CD4-positive, alpha-beta T cell treated with Interleukin-4 for 1 hour (primary cell): ENCODE measurements at places on chromosomes 12 and 14.

DNA sequence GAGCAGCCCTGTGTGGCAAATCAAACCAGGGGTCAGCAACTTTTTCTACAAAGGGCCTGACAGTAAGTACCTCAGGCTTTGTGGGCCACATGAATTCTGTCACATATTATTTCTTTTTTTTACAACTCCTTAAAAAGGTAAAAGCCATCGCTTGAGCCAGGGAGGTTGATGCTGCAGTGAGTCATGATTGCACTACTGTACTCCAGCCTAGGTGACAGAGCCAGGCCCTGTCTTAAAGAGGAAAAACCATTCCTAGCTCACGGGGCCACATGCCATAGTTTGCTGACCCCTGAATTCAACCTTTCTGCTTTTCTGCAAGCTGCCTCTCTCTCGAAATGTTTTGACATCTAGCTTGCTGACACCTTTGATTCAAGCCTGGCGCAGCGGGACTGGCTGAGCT, 55.1 kb upstream of the CORO1C start:
- no peak for DNase-seq

- no peak for DNase-seq
Observed at GRCh38 chr14:23487216-23487615, 17.7 kb downstream of the NGDN start.

DNA sequence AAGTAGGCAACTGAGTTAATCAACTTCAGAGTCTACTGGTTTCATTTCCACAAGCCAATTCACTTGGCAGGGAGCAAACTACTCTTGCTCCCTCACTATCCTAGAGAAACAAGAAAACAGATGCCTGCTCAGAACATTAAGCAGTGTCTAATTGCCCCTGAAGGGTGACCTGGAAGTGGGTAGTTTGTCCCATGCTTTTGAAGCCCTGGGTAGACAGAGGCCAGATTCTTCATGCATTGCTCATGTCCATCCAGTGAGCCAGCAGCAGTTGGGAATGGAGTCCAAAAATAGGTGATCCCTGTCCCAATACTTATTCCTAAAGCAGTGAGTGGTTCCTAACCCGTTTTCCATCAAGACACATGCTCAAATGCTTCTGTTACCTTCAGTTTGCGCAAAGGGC, 48.8 kb downstream of the BICDL1 start:
- no peak for DNase-seq

- DNase-seq = no peak
Observed at GRCh38 chr14:27367345-27367744, 769.5 kb upstream of the NOVA1 start.

GRCh38 chr14:93765155-93765554, 23.1 kb downstream of the PRIMA1 start:
- no peak for DNase-seq

GRCh38 chr14:67510121-67510520, 21.6 kb upstream of the TMEM229B start:
- DNase-seq = no peak

GRCh38 chr12:124720004-124720680, 143.5 kb downstream of the SCARB1 start:
- DNase-seq = no peak

- no peak for DNase-seq
Observed at GRCh38 chr12:103547929-103548328, 39.1 kb upstream of the STAB2 start.

DNA sequence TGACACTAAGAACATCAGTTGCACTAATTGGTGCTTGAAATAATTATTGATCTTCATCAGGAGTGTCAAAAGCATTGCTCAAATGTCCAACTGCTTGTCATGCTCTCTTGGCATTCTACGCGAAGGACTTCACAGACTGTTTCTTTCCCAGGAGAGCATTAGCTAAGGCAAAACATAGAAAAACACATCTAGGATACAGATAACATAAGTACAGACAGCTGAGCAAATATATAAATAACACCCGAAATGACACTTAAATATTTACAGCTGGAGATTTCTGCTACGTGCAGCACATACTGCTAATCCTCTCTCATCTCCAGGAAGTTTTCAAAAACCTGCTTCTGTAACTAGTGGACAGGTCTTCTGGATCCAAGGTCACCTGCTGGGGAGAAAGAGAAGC, 120.0 kb upstream of the PRMT8 start:
- no peak for DNase-seq

DNA sequence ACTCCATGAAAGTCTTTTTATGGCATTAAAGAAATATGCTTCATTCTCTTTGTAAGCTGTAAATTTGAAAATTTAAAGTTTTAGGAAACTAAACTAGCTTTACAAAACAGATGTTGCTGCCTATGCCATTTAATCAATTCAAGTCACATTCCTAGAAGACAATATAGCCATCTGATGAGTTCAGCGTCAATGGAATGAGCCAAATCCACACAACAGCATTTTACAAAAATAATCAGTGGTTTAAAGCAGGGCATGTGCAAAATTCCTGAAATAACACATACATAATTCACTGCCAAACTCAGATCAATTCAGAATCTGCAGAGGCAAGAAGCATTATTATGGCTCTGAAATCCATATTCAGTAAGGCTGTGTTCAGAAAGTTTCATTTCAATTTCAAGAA, 75.6 kb downstream of the MED13L start:
- no peak for DNase-seq

DNA sequence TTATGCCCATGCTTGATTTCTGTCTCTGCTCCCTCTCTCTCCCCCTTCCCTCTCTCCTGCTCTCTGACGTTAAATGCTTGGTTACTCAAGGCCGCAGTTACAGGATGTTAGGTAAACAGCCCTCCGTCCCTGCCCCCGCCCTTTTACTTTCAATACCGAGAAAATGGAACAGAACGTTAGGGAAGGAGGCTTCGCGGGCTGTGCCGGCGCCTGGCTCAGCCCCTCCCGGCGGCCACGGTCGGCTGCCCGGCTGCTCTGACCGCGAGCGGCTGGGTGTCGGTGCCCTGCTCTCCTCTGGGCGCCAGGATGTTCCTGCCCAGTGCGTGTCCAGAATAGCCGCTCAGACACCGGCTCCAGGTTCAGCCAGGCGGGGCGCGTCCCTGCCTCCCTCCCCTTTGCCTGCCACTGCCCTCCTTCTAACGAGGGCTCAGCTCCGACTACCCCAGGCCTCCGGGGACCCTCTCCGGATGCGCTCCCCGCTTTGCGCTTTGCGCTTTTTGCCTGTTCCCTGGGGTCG, 166.1 kb downstream of the ADCK1 start:
- no peak for DNase-seq

DNA sequence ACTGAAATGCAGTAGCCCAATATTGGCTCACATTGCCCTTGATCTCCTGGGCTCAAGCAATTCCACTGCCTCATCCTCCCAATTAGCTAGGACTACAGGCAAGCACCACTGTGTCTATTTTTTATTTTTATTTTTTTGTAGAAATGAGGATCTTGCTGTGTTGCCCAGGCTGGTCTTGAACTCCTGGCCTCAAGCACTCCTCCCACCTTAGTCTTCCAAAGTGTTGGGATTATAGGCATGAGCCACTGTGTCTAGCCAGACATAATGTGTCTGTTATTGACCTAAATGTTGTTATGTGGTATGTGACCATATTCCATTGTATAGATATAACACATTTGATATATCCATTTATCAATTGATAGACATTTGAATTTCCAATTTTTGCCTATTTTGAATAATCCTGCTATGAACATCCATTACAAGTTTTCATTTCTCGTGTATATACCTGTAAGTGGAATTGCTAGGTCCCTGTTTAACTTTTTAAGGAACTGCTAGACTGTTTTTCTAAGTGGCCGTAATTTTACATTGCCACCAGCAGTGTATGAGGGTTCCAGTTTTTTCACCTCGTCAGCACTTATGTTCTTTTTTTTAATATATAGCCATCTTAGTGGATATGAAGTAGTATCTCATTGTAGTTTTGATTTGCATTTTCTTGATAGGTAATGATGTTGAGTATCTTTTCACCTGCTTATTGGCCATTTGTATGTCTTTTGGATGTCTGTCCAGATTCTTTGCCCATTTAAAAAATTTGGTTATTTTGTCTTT, 9.4 kb downstream of the USP15 start:
- no peak for DNase-seq

DNA sequence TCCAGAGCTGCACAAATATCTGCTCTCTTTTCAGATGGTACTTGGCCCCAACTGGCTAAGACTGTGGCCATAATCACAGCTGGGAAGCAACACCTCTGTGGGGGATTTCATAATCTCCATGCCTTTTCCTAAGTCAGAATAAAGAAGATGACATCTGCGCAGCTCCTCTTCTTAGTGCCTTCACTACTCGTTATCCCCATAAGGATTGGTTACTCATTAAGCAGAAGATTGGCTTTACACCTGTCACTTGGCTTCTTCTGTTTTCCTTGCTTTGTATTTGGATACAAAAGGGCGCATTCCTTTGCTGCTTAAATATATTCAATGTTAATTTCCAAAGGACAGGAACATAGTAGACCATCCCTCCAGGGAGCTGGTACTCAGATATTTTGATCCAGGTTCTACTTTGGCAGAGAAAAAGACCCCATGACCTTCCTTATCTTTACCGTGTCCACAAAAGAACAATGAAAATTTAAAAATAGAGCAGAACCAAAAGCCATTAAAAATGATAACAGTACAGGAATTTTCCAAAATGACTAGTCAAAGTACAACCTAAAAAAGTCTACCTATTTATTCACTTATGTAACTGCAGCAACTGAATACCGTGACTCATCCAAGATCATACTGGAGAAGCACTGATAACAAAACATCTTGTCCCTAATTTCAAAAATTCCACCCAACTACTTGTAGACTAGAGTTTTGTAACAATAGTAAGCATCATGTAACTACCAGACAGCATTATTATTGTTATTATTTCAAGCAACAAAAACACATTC, 352.3 kb upstream of the TMPO start:
- no peak for DNase-seq

- no peak for DNase-seq
Observed at GRCh38 chr12:33111850-33112249, 215.3 kb upstream of the PKP2 start.

- no peak for DNase-seq
Observed at GRCh38 chr12:23662966-23663365, 286.5 kb downstream of the SOX5 start.

DNA sequence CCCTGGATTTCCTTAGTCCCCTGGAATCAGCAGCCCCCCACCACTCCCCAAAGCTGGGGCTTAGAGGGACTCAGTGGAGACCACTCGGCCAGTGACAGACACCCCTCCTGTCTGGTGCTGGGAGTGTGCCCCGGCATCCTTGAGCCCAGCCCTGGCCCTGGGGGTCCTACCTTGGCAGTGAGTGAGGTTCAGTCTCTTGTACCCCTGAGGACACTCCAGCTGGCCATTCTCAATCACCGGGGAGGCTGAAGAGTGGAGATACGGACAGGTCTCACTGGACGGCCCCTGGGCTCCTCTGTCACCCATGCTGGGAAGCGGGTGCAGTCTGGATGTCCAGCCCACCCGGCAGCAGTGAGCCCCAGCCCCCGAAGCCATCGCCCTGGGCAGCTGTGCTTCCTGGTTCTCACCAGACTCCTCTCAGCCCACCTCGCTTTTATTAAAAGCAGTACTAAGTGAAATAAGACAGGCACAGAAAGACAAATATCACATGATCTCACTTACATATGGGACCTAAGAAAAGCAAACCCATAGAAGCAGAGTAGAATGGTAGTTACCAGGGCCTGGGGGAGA, 42.3 kb downstream of the ISCA2 start:
- no peak for DNase-seq

DNA sequence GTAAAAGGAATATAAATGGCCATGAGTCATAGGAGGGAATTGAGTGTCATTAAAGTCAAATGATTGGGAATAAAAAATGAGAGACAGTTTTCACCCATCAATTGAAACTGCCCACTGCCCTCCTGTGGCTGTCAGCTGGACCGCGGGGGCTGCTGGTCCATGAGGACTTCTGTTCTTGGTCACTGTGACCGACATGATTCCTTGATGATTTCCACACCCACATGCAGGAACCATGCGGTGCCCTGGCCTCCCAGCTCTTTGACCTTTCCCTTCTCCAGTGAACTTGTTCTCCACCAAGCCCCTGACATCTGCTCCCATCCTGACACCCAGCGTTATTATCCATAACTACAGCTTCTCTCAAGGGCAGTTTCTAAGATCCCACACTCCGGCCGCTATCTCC, 48.4 kb downstream of the C12orf75 start:
- DNase-seq = no peak

GRCh38 chr12:103181366-103182152, 224.1 kb downstream of the ASCL1 start:
- no peak for DNase-seq

DNA sequence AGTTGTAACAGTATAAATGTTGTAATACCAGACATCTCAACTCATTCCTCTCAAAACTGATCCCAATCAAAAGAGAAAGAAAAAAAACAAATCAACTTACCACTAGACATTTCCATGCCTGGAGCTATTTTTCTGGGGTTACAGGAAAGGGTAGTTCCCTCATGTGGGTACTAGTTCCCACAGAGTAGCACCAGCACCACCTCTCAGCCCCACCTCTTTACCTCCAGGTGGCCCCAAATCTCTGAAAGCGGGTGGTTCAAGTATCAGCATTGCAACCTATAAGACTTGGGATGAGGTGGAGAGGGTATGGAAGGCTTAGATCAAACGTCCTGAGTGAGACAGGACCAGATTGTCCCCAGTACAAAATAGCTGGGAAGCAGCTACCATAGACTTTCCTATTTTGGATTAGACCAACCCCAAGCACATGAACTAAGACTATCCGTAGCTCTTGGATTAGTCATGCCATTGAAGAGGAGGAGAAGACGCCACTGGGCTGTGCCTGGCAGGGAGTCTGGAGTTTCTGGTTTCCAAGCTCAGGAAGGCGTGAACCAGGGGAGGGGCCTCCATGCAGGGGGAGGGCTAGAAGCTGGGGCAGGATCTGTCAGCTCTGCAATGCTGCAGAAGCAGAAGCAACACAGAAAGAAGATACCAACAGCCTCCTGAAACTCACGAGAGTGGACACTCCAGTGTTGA, at the start of gene SLC39A2:
Gene SLC39A2 (plus strand): TSS at position 620 of the 693 bp plus-strand sequence. CDS start 154 bp downstream, outside the sequence.
- DNase-seq = no peak

GRCh38 chr12:47067176-47067575, 12.2 kb upstream of the PCED1B start:
- DNase-seq = no peak

GRCh38 chr12:96623155-96623554, 133.8 kb downstream of the CFAP54 start:
- no peak for DNase-seq

DNA sequence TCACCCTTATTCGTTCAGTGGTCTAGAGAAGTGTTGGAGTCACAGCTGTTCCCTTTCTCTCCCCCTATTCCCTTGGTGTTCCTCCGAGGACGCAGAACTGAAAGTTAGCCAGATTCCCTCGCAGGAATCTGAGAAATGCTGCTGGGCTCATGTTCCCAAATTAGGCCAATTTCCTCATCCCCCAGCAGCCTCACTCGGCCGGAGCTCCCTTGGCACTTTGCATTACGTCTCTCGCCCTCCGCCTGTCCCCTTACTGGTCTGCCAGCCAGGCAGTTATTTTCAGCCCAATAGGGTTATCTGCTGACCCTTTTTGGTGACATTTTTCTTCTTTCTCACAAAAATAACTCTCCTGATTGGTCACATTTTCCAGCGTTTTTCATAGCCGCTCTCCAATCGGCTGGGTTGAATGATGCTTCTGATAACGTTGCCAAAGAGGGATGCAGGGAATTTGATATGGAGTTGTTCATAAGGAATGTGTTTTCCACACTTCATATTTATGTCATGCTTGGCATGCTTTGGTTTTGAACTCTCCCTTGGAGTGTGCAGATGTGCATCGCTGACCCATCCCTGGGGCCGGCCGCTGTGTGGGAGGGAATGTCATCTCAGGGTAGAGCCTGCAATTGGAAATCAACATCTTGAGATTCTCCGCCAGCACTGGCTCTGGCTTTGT, 9.9 kb downstream of the IFT43 start:
- no peak for DNase-seq
